Activated CD4-positive, alpha-beta memory T cell treated with anti-CD3 and anti-CD28 coated beads for 36 hours (primary cell): ENCODE measurements at places on chromosomes 12 and 14. TPM values are rescaled to one million over a fixed set of nuclear protein-coding genes. Genes with fewer than 3 reads are reported as not detected.
A peak's percentile ranks its signal among the peaks of the same experiment; 100 is the strongest.

DNA sequence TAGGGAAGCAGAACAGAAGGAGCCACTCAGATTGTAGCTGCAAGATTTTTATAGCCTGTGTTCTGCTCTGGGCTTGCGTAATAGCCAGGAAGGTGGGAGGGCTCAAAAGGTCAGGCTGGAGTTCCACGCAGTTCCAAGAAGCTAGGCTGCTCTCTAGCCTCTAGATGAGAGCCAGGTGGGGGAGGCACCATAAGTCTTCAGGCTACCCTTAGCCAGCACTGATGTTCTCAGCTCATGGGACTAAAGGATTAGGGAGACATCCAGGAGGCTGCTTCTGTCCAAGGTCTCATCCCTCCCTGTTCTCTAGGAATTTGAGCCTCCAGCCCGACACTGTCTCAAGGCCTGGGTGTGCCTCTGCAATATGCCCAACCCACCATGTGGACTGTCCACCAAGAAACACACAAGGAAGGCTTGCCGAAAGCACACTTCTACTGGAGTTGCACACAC is 1.7 kb downstream of the LMBR1L start:
- H3K27ac ChIP-seq: peak overlapping the region; percentile 80
- no peak for DNase-seq
- H3K36me3 ChIP-seq: peaks cover 9% of the 10 kb centered on the region
- no peaks in the 10 kb centered on the region for H3K27me3 ChIP-seq
- peak overlapping the region; percentile 95 for H3K4me3 ChIP-seq
- H3K4me1 ChIP-seq: peaks cover 24% of the 10 kb centered on the region

DNA sequence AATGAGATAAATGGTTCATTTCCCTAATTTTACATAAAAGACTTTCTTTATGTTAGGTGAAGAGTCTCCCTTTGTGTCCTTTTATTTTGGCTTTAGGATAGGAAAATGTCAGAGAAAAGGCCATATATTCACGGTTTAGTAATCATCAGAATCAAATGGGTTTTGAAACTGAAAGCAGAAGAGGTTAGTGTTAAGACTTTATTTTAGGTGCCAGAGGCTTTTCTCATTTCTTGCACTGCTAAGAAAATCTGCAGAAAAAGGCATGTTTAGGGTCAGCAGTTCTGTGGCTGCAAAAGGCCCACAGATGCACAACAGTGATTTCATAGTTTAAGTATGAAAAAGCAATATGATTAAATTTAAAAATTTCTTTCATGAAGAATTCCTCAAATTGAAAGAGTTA is 80.4 kb upstream of the SINHCAF start:
- H3K4me3 ChIP-seq: no peak overlapping the region
- no peaks in the 10 kb centered on the region for H3K27me3 ChIP-seq
- H3K4me1 ChIP-seq: no peaks in the 10 kb centered on the region
- DNase-seq: no peak
- no peaks in the 10 kb centered on the region for H3K36me3 ChIP-seq
- H3K27ac ChIP-seq: no peak overlapping the region

DNA sequence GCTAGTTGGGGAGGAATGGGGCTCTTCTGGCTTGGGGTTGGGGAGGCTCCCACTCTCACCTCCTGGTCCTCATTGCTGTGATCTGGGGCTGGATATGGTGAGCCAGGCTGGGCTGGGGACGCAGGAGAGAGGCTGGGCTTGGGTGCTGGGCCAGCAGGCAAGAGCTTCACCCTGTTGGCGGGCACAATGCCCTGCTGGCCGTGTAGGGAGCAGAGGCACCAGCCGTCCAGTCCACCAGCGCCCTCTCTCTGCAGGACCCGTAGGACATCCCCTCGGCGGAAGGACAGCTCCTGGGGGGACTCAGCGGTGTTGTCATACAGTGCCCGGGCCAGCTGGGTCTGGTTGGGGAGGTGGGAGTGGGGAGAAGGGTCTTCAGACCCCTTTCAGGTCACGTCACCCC is 4.5 kb downstream of the EFS start:
- H3K4me3 ChIP-seq: no peak overlapping the region
- H3K27ac ChIP-seq: no peak overlapping the region
- DNase-seq: no peak
- H3K4me1 ChIP-seq: peaks cover 6% of the 10 kb centered on the region
- H3K27me3 ChIP-seq: peaks cover 13% of the 10 kb centered on the region

GRCh38 chr14:103128631-103129300 is 5.5 kb downstream of the TNFAIP2 start:
- H3K36me3 ChIP-seq: no peaks in the 10 kb centered on the region
- no peak overlapping the region for H3K27ac ChIP-seq
- H3K27me3 ChIP-seq: peaks cover 11% of the 10 kb centered on the region
- peaks cover 2% of the 10 kb centered on the region for H3K4me1 ChIP-seq
- H3K4me3 ChIP-seq: no peak overlapping the region

DNA sequence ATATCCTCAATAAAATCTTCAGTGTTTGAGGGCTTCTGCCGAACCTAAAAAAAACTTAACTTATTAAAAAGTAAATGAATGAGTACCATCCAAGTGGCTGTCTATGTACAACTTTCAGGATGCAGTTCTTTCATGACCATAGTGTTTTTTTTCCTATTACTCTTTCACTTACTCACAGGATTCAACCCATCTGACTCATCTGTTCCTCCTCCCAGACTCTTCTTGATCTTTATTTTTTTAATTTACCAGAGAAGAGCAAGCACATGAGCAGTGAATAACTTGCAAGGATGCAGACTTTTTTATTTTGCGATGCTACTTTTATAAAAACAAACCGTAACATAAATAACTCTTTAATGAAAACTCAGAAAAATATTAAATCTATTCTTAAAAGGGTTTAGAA is 24.5 kb downstream of the RECQL start:
- H3K27me3 ChIP-seq: no peaks in the 10 kb centered on the region
- peaks cover 14% of the 10 kb centered on the region for H3K4me1 ChIP-seq
- peak overlapping the region; percentile 73 for H3K27ac ChIP-seq
- peaks cover 36% of the 10 kb centered on the region for H3K36me3 ChIP-seq
- DNase-seq: no peak

DNA sequence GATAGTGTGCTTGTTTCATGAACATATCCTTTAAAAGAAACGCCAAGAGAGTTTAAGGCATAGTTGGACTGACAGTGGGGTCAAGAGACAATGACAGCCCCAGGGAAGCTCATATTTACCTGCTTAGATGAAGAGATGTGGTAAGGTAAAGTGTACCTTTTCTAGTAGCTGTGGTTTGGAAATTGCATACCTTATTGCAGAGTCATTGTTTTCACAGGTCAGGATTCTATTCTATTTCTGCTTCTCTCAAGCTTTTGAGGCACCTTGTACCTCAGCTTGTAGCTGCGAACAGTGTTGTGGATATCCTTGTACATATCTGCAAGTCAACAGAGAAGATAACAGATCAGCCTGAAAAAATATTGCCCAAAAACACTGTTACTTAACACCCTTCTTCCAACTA is 47.7 kb downstream of the ATP6V1D start:
- H3K4me1 ChIP-seq: no peaks in the 10 kb centered on the region
- no peak overlapping the region for H3K27ac ChIP-seq
- no peaks in the 10 kb centered on the region for H3K27me3 ChIP-seq

The MIS18BP1 gene
- 53.7 TPM for total RNA-seq

- H3K36me3 ChIP-seq: peaks cover 46% of the 10 kb centered on the region
- peak overlapping the region; percentile 99 for H3K4me3 ChIP-seq
- DNase-seq: no peak
- H3K27me3 ChIP-seq: no peaks in the 10 kb centered on the region
- peak overlapping the region; percentile 100 for H3K27ac ChIP-seq
- peaks cover 44% of the 10 kb centered on the region for H3K4me1 ChIP-seq
Observed at GRCh38 chr12:70241845-70242244, 1.4 kb upstream of the CNOT2 start.

The GPRC5D gene
- total RNA-seq: not detected

The NFATC4 gene
- total RNA-seq: not detected

DNA sequence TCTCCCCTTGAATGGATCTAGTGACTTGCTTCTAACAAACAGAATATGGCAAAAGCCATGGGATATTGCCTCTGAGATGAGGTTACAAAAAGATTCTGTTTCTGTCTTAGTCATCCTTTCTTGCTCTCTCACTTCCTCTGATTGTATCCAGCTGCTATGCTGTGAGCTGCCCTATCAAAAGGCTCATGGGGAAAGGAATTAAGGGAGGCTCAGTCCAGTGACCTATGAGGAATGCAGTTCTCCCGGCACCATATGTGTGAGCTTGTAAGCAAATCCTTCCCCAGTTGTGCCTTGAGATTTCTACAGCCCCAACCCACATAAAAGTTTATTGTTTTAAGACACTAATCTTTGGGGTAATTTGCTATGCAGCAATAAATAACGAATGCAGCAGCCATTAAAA is 183.1 kb downstream of the KLHL28 start:
- H3K4me3 ChIP-seq: no peak overlapping the region
- DNase-seq: no peak
- H3K4me1 ChIP-seq: no peaks in the 10 kb centered on the region
- no peaks in the 10 kb centered on the region for H3K27me3 ChIP-seq
- H3K36me3 ChIP-seq: no peaks in the 10 kb centered on the region

The LRRC43 gene
- 0.76 TPM for total RNA-seq
